ENCODE measurements at places on chromosomes 1 and 21.

DNA sequence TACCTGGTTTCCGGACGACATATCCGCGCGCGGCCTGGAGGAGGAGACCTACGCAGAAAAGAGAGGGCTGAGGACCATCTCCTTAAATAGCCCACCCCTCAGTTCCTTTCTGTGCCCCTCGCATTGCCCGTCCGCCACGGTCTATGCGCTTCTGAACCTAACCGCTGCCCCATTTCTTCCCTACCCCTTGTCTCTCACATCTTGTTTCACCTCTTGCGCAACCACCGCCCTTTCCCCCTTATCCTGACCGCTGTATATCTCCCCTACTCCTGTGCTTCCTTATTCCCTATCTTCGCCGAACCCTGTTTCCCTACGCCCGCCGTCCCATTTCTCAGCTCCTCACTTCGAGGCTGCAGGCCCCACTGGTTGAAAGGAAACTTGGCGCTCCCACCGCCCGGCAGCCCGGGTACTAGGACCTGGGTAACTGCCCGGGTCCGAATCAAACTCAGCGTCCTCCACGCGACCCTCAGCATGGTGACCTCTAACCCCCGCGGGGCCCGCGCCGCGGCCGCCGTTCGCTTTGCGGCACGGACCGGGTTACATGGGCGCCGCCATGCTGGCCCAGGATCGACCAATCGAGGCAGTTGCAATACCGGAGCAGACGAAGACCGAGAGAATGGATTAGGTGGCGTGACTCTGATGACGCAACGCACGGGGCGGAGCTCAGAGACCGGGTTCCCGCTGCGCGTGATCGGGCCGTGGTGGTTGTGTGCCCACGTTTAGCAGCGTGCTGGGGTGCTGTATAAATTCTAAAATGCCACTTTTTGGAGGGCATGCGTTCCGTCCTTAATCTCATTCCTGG is at the start of gene MRPS15:
Gene MRPS15, minus strand, starts transcription at position 582 of the 802 bp plus-strand sequence. Its CDS starts 109 bp downstream, at position 473.
- peak; percentile 97 for DNase-seq

DNA sequence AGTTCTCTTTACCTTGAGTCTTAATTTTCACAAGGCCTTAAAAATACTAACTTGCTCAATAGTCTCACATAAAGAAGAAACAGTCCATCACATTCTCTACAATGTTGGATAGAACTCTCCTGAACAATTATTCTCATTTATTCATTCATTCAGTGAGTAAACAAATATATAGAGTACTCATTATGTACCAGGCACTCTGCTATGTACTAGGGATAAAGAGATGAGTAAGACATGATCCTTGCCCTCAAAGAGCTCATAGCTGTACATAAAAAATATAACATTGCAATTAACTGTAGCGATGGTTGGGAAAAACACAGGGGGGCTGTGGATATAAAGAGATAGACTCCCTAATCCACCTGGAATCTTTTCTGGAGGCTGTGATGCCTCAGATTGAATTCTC is 586.9 kb upstream of the BEND5 start:
- no peak for DNase-seq

DNA sequence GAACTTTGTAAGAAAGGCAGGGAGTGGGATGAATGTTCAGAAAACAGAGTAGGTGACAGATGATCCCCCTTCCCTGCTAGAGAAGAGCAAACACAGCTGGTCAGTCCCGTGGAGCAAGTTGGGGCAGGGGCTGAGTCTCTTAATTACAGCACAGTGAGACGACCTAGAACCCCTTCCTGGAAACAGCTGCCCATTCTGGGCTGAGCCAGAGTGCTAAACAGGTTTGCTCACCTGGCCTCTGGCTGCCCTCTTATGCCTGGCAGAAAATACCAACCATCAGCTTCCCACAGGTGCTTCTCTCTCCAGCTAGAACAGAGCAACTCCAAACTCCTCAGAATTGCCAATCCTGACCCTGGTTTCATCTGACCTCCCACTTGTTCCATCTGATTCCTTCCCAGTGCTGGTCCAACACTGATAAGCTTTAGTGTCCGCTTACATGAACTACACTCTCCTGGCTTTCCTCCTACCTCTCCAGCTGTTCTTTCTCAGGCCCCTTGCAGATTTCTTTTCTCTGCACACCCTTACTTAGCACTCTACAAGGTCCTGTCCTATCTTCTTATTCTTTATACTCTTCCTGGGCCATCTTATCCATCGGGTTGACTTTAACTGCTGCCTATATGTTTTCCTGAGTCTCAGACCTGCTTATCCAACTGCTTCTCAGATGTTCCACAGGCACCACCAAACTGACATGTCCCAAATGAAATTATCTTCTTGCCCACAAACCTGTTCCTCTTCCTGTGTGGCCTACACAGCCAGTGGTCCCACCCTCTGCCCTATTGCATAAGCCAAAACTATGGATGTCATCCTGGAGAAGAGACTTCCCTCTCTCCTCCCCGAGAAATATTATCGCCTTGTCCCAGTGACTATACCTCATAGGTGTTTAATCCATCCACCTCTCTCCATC is 22.6 kb upstream of the COL9A2 start:
- peak; percentile 60 for DNase-seq

DNA sequence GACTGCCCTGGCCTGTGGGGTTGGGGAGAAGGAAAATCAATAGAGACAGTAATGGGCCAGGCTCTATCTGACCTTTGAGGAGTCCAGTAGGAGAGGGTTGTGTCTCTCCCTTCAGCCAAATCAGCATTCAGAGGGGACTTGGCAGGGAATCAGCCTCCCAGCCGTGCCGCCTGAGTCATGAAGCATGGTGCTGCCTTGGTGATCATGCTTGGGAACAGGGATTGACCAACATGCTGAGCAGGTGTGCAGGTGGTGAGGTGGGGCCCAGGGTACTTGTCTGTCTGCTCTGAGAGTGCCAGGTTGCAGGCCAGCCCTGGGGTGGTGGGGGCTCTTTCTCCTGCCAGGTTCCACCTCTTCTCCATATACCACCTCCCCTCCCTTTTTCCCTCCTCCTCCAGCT is 58.9 kb upstream of the TLR5 start:
- DNase-seq = no peak

- peak; percentile 46 for DNase-seq
Observed at GRCh38 chr1:34378968-34379856, 202.5 kb downstream of the C1orf94 start.

- no peak for DNase-seq
Observed at GRCh38 chr1:102834688-102835320, 273.5 kb downstream of the COL11A1 start.

- no peak for DNase-seq
Observed at GRCh38 chr1:38127428-38127827, 80.8 kb upstream of the POU3F1 start.

GRCh38 chr21:38416791-38417190 is 81.5 kb downstream of the ERG start:
- no peak for DNase-seq

DNA sequence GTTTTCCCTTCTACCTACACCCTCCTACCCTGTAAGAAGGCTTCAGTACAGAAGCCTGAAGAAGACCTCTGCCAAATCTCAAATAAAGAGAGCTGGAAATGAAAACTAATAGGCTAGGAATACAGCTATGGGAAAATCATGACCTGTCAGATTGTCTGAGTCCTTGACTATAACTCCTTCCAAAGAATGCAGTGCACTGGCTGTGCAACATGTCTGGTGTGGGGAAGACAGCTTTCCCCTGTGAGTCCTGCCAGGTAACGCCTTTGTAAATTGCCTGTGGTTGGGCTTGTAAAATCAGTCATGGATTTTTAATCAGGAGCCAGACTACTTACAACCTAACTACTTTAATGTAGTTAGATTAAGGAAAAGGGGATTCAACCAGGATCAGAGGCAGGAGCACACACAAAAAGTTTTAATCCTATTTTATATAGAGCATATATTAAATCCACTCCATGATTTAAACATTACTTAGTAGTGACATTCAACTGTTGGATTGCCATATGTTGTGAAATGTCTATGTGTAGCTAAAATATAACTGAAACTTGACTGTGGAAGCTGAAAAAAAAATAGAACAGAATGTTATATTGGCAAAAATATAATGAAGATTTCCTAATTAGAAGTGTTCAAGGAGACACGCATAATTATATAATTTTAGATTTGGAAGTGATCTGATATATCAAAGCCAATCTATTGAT is 1667.8 kb downstream of the KCNT2 start:
- no peak for DNase-seq

- DNase-seq = no peak
Observed at GRCh38 chr1:185271921-185272320, 45.1 kb downstream of the IVNS1ABP start.

- no peak for DNase-seq
Observed at GRCh38 chr1:102234753-102235359, 238.1 kb upstream of the OLFM3 start.

GRCh38 chr1:154492115-154492514 is 9.9 kb upstream of the TDRD10 start:
- no peak for DNase-seq

GRCh38 chr21:17925000-17925610 is 105.9 kb upstream of the C21orf91 start:
- peak; percentile 72 for DNase-seq

DNA sequence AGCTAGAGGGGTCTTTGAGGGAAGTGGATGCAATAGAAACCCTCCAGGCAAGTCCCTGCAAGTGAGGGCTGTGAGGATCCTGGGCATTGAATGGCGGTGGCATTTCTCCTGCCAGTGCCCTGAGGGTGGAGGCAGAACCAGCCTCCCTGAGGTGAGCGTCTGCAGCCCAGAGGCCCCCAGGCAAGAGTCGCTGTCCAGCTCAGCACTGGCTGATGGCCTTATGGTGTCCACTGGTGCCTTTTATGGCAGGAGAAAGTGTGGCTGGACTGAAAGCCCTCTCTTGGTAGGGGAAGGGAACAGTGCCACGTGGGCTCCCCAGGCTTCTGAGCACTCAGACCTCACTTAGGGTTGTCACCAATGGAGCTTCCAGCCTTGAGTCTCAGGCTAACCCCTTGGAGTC is 77.3 kb downstream of the SH3BGR start:
- DNase-seq = no peak

DNA sequence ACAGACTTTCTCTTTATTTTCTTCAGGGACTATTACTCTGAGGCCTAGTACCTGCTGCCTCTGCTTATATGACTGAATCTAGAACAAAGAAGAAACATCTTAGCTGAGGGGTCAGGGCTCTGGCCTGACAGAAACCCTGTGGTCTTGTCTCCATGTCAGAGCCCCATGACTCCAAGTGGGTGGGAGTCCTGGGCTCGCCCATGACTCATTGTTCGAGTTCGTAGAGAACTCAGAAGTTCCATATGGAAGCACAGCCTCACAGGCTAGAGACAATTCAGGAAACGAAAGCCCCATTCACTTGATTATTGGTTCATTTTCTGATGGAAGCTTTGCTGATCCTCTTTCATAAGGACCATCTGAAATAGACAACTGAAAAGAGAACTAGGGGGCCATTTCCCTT is 73.2 kb downstream of the CD58 start:
- no peak for DNase-seq

DNA sequence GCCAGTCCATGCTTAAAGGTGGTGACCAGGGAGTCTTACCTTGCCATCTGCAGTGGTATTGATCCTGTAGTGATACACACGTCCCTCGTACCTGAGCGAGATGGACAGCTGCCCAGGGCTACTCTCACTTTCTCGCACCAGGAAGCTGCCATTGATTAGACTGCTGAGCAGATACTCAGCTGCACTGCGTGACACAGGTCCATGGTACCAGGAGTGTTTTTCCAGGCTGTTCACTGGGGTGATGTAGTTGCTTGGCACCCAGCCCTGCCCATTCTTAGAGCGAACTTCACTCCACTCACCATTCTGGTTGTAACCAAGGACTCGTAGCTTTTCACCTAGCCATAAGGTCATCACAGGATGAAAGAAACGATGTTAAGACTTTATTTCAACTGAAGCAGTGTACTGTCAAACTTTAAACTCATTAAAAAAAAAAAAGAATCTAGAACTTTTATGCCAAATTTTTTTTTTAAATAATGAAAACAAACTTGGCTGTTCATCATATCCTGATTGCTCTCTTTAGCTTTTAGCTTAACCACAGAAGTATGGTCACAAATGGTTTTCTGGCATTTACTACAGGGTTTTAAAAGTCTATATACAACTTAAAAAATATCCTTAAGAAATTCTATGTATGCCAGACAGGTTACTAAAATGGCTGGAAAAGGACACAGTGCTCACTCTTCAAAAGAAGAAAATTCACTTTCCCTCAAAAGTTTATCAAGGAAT is 44.6 kb downstream of the TOR3A start:
- no peak for DNase-seq

DNA sequence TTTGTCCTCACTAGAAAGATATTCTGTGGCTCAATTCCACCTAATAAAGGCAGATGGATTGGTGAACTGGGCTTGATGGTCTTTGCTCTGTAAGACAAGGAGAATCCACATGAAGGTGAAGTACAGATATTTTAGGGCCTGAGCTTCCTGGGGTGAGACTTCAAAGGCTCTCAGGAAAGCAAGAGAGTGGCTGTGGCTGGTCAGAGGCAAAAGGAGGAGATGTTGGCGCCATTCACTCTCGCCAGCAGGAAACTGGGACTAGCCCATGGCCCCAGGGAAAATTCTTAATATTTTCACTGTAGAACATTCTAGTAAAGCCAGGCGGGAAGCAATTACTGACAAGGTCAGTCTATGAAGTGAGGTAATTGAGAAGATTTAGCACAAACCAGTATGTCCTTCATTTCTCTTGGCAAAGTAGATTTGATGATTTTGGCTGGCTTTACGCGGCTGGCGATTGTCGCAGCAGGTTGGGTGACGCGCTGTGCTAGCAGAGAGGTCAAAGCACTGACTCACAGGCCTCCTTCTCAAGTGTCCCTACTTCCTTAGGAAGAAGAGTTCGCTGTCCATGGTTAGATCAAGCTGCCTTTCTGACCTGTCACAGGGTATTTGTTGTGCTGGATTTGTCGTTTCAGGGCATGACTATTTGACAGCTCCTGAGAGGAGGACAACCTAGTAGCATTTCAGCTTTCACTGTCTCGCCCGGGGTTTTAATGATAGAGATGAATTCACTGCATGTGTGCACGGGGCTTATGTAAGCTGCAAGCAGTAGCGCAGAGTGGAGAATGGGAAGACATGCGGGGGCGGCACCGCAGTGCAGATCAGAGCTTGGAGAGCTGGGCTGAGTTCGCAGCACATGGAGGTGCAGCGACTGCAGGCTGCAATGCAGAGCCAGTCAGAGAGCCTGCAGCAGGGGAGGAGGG is 32.7 kb downstream of the XCL1 start:
- no peak for DNase-seq

- no peak for DNase-seq
Observed at GRCh38 chr21:26445440-26445839, 127.6 kb downstream of the CYYR1 start.
